Activated CD4-positive, CD25-positive, alpha-beta regulatory T cell treated with anti-CD3 and anti-CD28 coated beads, Interleukin-2, amount 50 U/mL, for 72 hours (primary cell): ENCODE measurements at places on chromosomes 3 and 15.

- DNase-seq = peak; percentile 14
These were observed 61.5 kb downstream of the APBA2 start for GRCh38 chr15:28947221-28947674.

GRCh38 chr3:12193485-12194165, 34.9 kb upstream of the TIMP4 start:
- DNase-seq = no peak

- no peak for DNase-seq
These were observed 163.8 kb upstream of the CTNNB1 start for GRCh38 chr3:41035456-41036022.

DNA sequence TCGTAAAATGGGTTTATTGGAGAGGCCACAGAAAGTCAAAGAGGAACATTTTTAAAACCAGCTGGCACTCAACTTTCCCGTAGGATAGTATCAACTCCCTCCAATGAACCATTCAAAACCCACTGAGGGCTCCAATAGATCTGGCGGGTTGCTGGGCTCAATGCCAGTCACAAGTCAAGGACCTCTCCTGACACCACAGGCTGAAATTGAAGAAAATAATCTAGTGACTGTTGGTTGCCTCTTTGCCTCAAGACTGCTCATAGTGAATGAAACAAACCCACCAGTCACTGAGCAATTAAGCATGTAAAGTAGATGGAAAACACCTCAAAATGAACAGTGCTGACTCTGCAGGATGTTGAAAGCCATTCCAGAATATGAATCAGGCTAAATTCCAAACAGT, 500.6 kb upstream of the AGTR1 start:
- no peak for DNase-seq

GRCh38 chr3:156957715-156958114, 131.6 kb downstream of the LEKR1 start:
- DNase-seq = no peak

DNA sequence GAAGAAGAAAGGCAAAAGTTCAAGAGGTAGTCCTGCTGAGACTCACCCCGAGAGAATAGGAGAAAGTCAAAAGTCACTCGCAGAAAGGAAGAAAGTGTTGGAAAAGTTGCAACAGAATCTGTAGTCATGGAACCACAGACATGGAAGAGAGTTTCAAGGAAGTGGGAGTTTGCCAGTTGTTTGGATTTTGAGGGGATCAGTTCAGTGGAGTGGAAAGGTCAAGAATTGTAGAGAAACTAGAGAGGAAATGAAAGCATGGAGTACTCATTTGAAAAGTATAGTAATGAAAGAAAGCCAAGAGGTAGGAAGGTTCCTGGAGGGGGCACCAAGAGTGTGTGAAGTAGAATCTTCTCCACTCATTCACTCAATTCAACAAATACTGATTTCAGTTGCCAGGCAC, 34.7 kb downstream of the SPTSSB start:
- no peak for DNase-seq

DNA sequence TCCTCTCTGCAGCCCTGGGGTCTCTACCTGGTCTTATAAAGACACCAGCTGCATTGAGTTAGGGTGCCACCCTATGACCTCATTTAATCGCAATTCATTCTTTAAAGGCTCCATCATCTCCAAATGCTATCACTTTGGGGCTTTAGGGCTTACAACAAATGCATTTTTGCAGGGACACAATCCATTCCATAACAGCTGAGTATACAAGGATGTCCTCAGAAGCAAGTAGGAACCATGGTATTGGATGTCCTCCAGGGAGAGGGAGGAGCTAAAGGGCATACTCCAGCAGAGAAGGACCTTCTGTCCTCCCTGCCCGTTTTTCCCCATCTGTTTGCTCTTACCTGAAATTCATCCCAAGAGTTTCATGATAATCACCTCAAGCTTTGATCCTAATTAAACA, 30.3 kb downstream of the UMPS start:
- DNase-seq = no peak

- DNase-seq = no peak
These were observed 357.7 kb downstream of the CLSTN2 start for GRCh38 chr3:140292684-140293083.

- DNase-seq = no peak
These were observed 181.7 kb upstream of the ANKRD28 start for GRCh38 chr3:15979495-15979894.

- no peak for DNase-seq
These were observed 312.0 kb upstream of the RASGRP1 start for GRCh38 chr15:38876621-38877020.

GRCh38 chr3:69338911-69339310, 47.0 kb downstream of the FRMD4B start:
- DNase-seq = no peak

DNA sequence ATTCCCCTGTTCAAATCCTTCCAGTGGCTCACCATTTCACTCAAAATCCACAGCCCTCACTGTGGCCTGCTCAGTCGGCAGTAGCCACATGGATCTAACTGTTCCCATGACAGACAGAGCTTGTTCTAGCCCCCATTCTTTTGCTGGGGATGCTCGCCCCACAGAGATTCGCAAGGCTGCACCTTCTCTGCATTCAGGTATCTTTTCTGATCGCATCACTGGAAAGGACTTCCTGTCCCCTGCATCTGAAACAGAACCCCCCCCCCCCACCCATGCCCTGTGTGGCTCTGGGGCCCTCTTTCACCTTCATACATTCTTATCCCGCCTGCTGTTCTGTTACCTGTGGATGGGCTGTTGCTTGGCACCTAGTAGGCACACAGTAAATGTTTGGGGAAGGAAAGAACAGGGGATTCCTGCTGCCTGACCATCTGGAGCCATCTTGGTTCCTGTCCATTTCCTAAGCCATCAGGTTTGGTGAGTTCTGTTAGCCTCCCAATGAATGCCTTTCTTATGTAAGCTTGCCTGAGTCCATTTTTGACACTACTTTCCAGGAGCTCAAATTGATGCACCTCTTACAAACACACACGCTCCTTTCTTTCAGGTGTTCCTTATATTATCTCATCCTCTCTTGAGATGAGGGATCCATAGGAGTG, 42.9 kb upstream of the PGPEP1L start:
- no peak for DNase-seq

GRCh38 chr3:129482721-129483120, 42.7 kb downstream of the IFT122 start:
- no peak for DNase-seq

GRCh38 chr3:149554826-149555225, 80.3 kb downstream of the TM4SF4 start:
- no peak for DNase-seq

- DNase-seq = no peak
These were observed 491.9 kb upstream of the KCNMB2 start for GRCh38 chr3:178044320-178044719.

DNA sequence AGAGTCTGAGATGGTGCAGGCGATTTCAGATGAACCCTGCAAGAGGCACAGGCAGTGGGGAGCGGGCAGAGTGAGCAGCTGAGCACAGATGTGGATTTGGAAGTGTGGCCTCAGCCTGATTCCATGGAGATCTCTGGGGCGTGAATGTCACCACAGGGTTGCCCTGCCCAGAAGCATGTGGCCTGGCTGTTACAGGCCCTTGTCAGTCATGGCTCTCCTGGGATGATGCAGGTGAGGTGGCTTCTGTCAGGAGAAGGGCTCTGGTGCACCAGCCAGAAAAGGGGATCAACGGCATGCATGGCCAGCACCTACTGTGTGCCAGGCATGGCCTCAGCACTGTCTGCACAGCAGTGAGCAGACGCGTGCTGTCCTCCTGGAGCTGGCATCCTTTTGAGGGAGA, 11.9 kb downstream of the HDAC11 start:
- DNase-seq = no peak

DNA sequence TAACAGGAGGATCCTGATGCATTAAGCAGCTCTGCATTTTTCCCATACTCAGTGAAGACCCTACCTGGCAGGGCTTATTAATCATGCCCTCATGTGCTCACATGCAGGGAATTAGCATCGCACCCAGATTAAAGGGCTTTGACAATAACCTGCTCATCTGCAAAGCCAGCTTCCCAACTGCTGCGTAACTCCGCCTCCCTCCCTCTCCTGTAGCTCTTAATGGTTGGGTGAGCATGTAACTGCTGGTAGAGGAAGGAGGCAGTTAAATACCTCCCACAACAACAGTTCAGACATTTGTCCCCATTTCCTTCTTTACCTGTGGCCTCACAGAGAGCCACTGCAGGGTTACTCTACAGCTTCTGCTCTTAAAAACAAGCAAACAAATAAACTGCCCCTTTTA, 203.6 kb upstream of the WNT5A start:
- DNase-seq = no peak

DNA sequence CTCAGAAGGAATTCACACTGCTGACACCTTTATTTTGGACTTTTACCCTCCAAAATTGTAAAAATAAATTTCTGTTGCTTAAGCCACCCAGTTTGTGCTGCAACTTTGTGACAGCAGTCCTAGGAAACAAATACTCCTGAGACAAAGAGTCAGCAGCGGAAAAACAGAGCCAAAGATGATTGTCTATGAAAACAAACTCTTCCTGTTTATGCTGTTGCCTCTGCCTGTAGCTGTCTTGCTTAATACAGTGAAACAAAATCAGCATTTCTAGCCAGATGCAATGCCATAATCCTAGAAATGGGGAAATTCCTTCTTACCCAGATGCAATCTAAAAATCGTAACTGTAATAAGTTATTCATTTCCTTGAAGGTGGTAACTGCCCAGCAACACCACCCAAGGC, 387.5 kb upstream of the ATP11B start:
- DNase-seq = no peak

DNA sequence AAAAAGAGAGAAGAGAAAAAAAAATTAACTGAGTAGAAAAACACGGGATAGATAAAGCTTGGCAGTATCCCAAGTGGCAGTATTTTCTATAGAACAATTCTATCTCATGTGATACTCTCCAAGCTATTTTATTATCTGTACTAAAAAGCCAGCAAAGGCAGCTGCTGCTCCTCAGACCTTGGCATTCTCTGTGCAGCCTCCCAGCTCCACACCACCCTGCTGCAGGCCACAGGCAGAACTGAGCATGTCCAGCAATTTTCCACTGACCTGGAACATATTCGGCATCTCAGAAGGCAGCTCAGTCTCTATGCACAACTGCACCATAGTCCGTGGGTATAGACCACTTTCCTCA, 1161.4 kb downstream of the IGSF11 start:
- DNase-seq = no peak

GRCh38 chr3:184316792-184317191, 2.4 kb downstream of the EIF4G1 start:
- DNase-seq = no peak

DNA sequence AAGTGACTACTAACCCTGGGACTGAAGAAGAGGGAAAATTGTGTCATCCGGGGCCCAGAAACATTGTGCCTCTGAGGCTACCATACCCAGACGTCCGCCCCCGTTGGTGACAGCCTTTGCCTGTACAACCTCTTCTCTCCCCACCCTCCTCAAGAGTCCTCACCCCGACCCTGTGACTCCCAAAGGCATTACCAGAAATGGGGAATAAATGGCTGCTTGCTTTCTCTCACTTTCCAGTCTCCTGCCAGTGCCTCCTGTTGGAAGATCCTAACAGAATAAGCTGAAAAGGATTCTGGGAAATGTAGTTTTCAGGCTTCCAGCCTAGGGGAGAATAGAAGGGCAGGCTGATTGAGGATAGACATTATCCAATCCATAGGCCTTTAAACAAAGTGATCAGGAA, 30.8 kb upstream of the SLC25A36 start:
- no peak for DNase-seq

GRCh38 chr3:100149713-100150415, 35.6 kb upstream of the FILIP1L start:
- no peak for DNase-seq

GRCh38 chr3:40116478-40117177, 192.9 kb upstream of the EIF1B start:
- no peak for DNase-seq

DNA sequence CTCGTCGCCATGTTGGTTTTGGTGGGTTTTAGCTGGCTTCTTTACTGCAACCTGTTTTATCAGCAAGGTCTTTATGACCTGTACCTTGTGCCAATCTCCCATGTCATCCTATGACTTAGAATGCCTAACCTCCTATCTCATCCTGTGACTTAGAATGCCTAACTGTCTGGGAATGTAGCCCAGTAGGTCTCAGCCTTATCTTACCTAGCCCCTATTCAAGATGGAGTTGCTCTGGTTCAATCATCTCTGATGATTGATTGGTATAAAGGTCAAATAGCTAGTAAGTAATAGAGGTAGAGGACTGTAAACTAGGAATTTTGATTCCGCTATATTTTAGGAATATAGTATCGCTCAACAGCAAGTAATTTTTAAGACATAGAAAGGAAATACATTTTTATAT, 1.3 kb upstream of the ACKR2 start:
- no peak for DNase-seq

DNA sequence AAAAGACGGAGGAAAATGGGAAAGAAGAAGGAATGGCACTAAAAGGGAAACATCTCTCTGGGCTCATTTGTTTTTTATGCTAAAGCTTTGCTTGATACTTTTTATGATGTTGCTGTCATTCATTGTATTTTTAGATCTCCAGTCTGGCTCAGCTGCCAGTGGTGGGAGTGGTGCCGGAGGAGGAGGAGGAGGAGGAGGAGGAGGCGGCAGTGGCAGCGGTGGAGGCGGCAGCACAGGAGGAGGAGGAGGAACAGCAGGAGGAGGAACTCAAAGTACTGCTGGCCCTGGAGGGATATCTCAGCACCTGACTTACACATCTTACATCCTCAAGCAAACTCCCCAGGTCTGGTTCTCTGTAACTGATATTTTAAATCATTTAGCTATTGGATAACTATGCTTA, 49.6 kb downstream of the MAP6D1 start:
- DNase-seq = no peak

- no peak for DNase-seq
These were observed 396.6 kb upstream of the TMCO5A start for GRCh38 chr15:37537802-37538201.

DNA sequence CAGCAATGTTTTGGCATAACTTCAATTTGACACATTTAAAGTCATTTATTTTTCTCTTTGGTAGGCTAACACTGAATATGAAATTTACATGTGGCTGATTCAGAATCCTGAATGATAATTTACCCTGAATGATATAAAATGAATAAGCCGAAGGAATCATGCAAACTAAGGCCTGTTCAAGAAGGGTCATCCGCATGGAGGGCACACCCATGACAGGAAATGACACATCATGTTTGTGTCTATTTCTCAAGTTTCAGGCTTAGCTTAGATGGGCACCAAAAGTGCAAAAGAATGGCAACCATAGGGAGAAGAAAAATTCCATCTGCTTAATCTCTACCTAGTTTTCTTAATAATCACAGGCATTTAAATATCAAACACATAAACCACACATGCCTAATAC, 141.5 kb downstream of the DUT start:
- DNase-seq = no peak

DNA sequence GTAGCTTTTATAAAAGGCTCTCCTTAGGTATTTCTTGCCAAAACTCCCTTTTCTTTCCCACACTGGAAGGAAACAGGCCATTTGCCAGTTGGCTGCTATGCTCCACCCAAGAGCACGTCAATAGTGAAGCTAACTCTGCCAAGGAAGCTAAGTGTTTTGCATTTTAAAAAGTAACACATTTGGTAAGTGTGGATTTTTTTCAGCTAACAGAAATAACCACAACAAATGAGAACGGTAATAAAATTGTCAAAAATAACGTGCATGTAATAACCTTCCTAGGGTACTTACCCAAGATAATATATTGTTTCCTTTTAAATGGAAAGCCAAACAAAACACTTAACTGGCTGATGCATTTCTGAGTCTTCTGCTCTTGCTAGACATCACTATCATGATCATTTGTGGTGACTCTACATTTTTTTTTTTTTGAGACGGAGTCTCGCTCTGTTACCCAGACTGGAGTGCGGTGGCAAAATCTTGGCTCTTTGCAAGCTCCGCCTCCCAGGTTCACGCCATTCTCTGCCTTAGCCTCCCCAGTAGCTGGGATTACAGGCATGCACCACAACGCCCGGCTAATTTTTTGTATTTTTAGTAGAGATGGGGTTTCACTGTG, 4.6 kb downstream of the DPP8 start:
- no peak for DNase-seq
